ENCODE measurements at places on chromosomes 3 and 15.

- no peak overlapping the region for H3K27ac ChIP-seq
- H3K4me1 ChIP-seq = no peaks in the 10 kb centered on the region
- H3K4me3 ChIP-seq = no peak overlapping the region
- no peaks in the 10 kb centered on the region for H3K36me3 ChIP-seq
These were observed 163.8 kb upstream of the CMC1 start for GRCh38 chr3:28077572-28077971.

- no peaks in the 10 kb centered on the region for H3K4me1 ChIP-seq
- H3K27ac ChIP-seq = no peak overlapping the region
- H3K27me3 ChIP-seq = no peaks in the 10 kb centered on the region
- H3K4me3 ChIP-seq = no peak overlapping the region
- DNase-seq = no peak
- no peaks in the 10 kb centered on the region for H3K36me3 ChIP-seq
These were observed 32.0 kb downstream of the SV2B start for GRCh38 chr15:91132079-91132478.

- H3K4me3 ChIP-seq = no peak overlapping the region
- no peak for DNase-seq
- no peak overlapping the region for H3K27ac ChIP-seq
- H3K4me1 ChIP-seq = no peaks in the 10 kb centered on the region
These were observed 273.1 kb upstream of the TBL1XR1 start for GRCh38 chr3:177470197-177470941.

DNA sequence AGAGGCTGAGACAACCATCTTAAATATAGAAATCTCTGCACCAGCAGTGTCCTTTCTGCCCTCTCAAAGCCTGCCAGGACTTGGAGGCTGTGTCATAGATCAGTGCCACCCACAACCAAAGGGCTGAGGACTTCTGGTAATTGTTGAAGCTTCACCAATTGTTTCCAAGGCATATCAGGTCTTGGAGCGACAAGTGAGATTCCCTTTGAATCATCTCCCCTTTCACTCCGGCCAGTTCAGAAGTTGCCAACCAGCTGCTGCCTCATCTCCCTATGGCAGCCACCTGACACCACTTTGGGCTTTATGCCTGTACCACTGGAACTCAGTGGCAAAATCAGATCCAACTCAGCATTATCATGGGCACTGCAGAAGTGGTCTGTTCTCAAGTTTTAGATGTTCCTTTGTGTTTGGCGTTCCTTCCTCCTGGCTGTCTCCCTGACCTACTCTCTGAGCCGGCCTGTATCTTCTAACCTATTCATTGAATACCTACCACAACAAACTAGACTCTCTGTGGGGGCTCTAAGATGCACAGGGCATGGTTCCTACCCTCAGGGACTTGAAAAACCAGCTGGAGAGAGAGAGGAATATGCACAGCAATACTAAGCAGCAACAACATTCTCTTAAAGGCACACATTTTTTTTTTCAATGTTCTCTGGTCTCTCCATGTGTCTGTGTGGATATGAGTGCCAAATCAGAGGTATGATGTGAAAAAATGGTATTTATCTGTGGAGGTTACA lies 90.8 kb upstream of the PFN2 start:
- H3K27ac ChIP-seq = peak overlapping the region; percentile 70
- no peaks in the 10 kb centered on the region for H3K4me1 ChIP-seq
- no peaks in the 10 kb centered on the region for H3K36me3 ChIP-seq
- DNase-seq = no peak
- no peaks in the 10 kb centered on the region for H3K27me3 ChIP-seq

- no peaks in the 10 kb centered on the region for H3K27me3 ChIP-seq
- no peaks in the 10 kb centered on the region for H3K4me1 ChIP-seq
- H3K36me3 ChIP-seq = no peaks in the 10 kb centered on the region
These were observed 115.7 kb upstream of the ADAMTS9 start for GRCh38 chr3:64803469-64803868.

DNA sequence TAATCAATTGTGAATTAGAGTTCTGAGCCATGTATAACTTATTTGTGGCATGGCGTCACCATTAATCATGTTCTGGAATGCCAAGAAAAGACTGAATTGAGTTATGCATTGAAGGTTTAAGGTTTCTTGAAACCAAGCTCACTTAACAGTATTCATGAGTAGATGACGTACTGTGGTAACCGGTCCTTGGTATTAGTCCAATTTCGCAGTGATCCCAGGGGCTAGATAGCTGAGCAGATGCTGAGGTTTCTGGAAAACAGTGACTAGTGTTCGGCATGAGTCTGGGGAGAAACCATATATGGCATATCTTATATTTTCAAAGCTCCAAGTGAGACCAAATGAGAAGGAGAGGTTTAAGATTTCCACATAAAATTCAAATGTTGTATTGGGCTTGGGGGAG lies 218.3 kb upstream of the LYSMD4 start:
- no peak overlapping the region for H3K4me3 ChIP-seq
- no peak for DNase-seq
- H3K27ac ChIP-seq = no peak overlapping the region
- no peaks in the 10 kb centered on the region for H3K27me3 ChIP-seq

DNA sequence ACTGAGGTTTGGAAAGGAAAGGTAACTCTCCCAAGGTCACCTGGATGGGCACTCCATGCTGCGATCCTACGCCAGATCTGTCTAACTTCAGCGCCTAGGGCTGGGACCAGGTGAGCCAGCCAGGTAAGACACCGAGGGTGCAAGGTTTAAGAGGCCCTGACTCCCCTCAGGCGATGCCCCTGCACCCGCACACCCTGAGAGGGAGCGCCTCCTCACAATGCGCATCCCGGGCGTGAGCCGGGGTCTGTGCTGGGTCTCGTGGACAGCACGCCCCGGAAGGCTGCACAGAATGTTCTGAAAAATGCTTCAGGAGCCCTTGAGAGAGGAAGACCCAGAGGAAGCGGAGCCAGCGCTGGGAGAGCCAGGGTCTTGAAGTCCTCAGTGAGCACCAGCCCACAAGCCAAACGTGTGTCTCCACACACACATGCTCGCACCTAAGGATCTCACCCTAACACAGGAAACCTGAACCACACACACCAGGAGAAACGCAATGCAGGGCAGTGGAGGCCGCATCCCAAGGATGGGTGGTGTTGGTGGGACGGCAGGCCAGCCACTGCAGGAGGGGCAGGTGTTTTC lies 142.0 kb downstream of the ADAMTS17 start:
- no peak overlapping the region for H3K4me3 ChIP-seq
- no peak for DNase-seq
- no peaks in the 10 kb centered on the region for H3K36me3 ChIP-seq
- no peaks in the 10 kb centered on the region for H3K4me1 ChIP-seq
- no peaks in the 10 kb centered on the region for H3K27me3 ChIP-seq

GRCh38 chr3:129747992-129748391 lies 141.5 kb upstream of the PLXND1 start:
- no peaks in the 10 kb centered on the region for H3K27me3 ChIP-seq
- no peaks in the 10 kb centered on the region for H3K36me3 ChIP-seq
- no peak for DNase-seq
- H3K4me1 ChIP-seq = no peaks in the 10 kb centered on the region
- H3K27ac ChIP-seq = no peak overlapping the region
- no peak overlapping the region for H3K4me3 ChIP-seq

- H3K27ac ChIP-seq = no peak overlapping the region
- no peaks in the 10 kb centered on the region for H3K27me3 ChIP-seq
- H3K36me3 ChIP-seq = no peaks in the 10 kb centered on the region
These were observed 163.0 kb downstream of the TBC1D5 start for GRCh38 chr3:17579289-17580031.

GRCh38 chr3:157447026-157447694 lies 10.5 kb downstream of the PTX3 start:
- DNase-seq = no peak
- H3K4me1 ChIP-seq = no peaks in the 10 kb centered on the region

GRCh38 chr3:61111825-61112224 lies 139.4 kb downstream of the FHIT start:
- H3K27ac ChIP-seq = no peak overlapping the region
- DNase-seq = no peak
- no peaks in the 10 kb centered on the region for H3K36me3 ChIP-seq
- H3K27me3 ChIP-seq = no peaks in the 10 kb centered on the region
- no peaks in the 10 kb centered on the region for H3K4me1 ChIP-seq
- H3K4me3 ChIP-seq = no peak overlapping the region

- H3K27me3 ChIP-seq = no peaks in the 10 kb centered on the region
- no peaks in the 10 kb centered on the region for H3K36me3 ChIP-seq
- no peaks in the 10 kb centered on the region for H3K4me1 ChIP-seq
These were observed 256.0 kb downstream of the CNTN4 start for GRCh38 chr3:2354702-2355101.

DNA sequence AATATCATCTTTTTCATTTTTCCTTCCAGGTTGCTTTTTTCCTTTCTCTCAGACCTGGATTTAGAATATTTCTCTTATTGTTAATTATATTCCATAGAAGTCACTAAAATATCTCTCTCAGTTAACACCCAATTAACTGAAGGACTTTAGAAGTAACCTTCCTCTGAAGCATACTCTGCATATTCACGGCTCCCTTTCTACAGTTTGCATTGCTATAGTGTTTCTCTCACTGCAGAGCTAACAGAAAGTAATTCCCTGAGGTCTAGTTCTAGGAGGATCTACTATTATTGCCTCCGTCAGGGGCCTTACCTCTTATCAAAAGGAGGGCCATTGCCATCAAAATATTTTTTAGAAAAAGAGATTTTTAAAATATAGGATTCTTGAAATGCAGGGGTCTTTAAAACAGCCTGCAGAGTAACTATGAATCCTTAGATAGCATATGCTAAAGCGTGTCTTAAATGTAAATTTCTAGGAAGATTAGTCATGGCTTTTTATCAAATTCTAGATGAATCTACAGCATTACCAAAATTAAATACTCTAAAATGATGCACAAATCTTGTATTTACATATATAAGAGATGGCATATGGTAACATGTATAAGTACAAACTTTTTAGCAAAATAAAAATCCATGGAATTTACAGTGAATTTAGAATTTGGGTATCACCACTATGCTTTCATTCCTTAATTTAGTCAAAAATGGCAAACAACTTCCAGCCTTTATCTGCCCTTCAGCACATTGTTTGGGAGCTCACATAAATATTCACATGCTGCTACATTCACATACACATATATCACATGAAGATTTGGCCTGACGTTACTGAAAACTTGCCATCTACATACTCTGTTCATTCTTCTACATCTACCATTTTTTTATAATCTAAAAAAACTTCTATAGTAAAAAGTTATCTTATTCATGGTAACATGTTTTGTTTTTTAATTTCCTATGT lies 696.8 kb downstream of the OTOL1 start:
- no peak overlapping the region for H3K4me3 ChIP-seq
- no peaks in the 10 kb centered on the region for H3K27me3 ChIP-seq
- no peak overlapping the region for H3K27ac ChIP-seq

GRCh38 chr3:74304424-74304823 lies 310.0 kb downstream of the CNTN3 start:
- no peak overlapping the region for H3K4me3 ChIP-seq
- H3K27ac ChIP-seq = no peak overlapping the region
- no peaks in the 10 kb centered on the region for H3K27me3 ChIP-seq
- no peaks in the 10 kb centered on the region for H3K36me3 ChIP-seq
- no peaks in the 10 kb centered on the region for H3K4me1 ChIP-seq
- DNase-seq = no peak

- no peaks in the 10 kb centered on the region for H3K27me3 ChIP-seq
- no peak for DNase-seq
- H3K27ac ChIP-seq = no peak overlapping the region
- no peaks in the 10 kb centered on the region for H3K36me3 ChIP-seq
These were observed 168.3 kb downstream of the MEIS2 start for GRCh38 chr15:36932070-36932469.

GRCh38 chr3:118380576-118380975 lies 654.1 kb downstream of the IGSF11 start:
- no peak for DNase-seq
- H3K27me3 ChIP-seq = no peaks in the 10 kb centered on the region
- H3K27ac ChIP-seq = no peak overlapping the region
- H3K36me3 ChIP-seq = no peaks in the 10 kb centered on the region
- no peak overlapping the region for H3K4me3 ChIP-seq
- H3K4me1 ChIP-seq = no peaks in the 10 kb centered on the region

GRCh38 chr3:4029135-4029534 lies 229.9 kb downstream of the LRRN1 start:
- no peaks in the 10 kb centered on the region for H3K4me1 ChIP-seq
- no peak overlapping the region for H3K27ac ChIP-seq
- no peaks in the 10 kb centered on the region for H3K36me3 ChIP-seq

DNA sequence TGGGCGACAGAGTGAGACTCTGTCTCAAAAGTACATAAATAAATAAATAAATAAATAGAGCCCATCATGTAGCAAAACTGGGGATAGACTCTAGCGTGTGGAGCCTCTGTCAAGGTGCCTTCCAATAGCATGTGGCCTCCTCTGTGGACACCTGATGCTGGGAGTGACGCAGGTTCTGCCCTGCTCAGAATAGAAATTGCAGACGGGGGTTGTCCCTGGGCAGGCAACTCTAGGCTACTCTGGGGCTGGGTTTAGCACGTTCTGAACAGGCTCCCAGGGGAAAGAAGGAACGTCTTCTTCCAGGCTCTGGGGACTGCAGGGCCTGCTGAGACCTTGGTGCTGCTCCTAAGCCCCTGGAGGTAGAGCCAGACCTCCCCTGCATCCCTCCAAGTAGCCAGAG lies 65.3 kb downstream of the EPHB3 start:
- no peak overlapping the region for H3K4me3 ChIP-seq
- no peak for DNase-seq
- H3K4me1 ChIP-seq = no peaks in the 10 kb centered on the region
- H3K27me3 ChIP-seq = no peaks in the 10 kb centered on the region

DNA sequence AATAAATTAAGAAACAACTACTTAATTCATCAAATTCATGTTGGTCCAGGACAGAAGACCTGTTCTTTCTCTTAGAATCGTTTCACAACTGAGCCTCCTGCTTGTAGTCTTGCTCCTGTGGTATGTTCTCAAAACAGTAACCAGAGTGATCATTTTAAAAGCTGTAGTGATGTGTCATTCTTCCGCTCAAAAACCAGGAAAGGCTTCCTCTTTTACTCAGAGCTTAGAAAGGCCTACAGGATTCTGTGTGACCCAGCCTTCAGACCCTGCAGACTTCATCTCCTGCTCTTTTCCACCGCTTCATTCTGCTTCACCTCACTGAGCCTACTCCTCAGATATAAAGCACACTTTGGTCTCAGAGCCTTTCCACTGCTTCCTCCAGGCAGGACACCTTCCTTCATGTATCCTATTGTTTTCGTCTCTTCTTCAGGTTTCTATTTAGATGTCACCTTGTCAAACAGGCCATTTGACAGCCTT lies 22.7 kb downstream of the ST6GAL1 start:
- no peaks in the 10 kb centered on the region for H3K27me3 ChIP-seq
- no peak overlapping the region for H3K4me3 ChIP-seq
- H3K4me1 ChIP-seq = no peaks in the 10 kb centered on the region
- peak overlapping the region; percentile 38 for H3K27ac ChIP-seq
- DNase-seq = no peak

DNA sequence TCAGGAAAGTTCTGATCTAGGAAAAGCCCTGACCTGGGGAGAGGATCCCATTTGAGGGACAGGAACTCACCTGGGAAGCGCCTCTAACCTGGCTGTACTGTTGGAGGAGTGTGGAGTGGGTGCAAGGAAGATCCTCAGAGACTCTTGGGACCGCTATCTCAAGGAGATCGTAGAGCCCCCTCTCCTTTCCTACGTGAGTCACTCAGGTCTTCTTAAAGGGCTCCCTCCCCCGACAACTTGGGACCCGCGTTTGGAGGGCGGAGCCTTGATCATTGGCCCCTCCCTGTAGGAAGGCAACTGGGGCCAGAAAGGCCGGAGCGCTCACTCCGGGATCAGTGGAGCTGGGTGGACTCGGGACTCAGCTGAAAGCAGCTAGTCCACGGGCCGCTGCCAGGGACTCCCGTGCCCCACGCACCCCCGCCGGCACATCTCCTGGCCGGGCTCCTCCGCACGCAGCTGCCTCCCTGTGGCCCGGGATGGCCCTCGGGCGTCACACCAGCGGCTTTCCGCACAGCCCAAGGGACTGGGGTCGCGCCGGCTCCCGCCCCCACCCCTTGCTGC lies 520 bp downstream of the SLC26A6 start:
- H3K36me3 ChIP-seq = no peaks in the 10 kb centered on the region
- H3K4me3 ChIP-seq = peak overlapping the region; percentile 96
- DNase-seq = no peak
- H3K4me1 ChIP-seq = no peaks in the 10 kb centered on the region
- H3K27ac ChIP-seq = peak overlapping the region; percentile 80

Data from breast epithelium (tissue), 4 donors.